ENCODE measurements at places on chromosomes 7 and 10. TPM values are rescaled to one million over a fixed set of nuclear protein-coding genes. Genes with fewer than 3 reads are reported as not detected.

OPN1SW gene
- 1.3 TPM for polyA plus RNA-seq

GRIFIN gene
- polyA plus RNA-seq: not detected

LIPK gene
- polyA plus RNA-seq: not detected

IFIT1 gene
- polyA plus RNA-seq: 26.6 TPM

OR2A5 gene
- not detected for polyA plus RNA-seq

SDK1 gene
- 8.4 TPM for polyA plus RNA-seq

ZNF786 gene
- 9.4 TPM for polyA plus RNA-seq

CTAGE4 gene
- polyA plus RNA-seq: 8.0 TPM

GRCh38 chr7:129454249-129454551 is 20.0 kb downstream of the STRIP2 start:
- DNase-seq: no peak

GRCh38 chr10:103256613-103257012 is 10.9 kb downstream of the RPEL1 start:
- no peak for DNase-seq

DNA sequence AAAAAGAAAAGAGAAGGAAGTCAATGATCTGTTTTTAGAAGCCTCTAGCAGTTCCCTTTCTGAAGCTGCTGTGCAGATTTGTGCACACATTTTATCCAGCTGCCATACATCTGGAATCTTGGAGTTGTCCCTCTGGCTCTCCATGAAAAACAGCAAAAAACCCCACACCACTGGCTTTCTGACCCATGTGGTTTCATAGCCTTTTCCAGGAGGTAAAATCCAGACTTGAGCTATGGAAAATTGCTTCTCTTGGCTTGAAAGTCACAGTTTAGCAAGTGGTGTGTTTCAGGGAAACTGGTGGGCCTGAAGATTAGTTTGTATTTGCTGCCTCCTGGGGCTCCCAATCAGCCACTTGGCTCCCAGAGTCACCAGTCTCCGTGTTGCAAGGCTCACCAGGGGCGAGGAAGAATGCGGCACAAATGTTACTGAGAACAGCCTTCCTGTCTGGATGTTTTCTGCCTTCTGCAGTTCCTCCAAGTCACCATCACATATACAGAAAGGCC is 50.1 kb upstream of the ADRB1 start:
- DNase-seq: no peak

DNA sequence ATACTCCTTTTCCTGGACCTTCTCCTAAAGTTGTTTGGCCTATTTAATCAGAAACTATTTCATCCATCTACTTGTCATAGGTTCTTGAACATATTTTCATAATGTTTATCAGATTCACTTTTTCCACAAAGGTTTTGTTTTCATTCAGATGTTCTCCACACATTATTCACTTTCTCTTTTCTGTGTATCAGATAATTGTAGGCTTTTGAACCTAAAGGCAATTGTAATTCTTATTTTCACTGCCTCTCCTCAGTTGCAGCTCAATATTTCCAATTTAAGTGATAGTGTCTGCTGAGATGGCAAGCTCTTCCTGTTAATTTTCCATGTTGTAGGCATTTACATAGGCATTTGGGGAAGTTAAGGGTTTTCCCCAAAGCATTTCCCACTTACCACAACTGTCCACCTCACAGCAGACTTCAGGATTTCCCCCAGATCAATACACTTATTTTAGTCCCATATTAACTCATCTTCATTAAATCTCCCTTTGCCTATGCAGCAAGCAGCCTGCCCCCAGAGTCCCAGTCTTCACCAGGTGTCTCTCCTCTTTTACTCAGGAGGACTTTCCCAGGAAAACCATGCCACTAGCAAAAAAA is 12.3 kb upstream of the IKZF1 start:
- DNase-seq: no peak

DNA sequence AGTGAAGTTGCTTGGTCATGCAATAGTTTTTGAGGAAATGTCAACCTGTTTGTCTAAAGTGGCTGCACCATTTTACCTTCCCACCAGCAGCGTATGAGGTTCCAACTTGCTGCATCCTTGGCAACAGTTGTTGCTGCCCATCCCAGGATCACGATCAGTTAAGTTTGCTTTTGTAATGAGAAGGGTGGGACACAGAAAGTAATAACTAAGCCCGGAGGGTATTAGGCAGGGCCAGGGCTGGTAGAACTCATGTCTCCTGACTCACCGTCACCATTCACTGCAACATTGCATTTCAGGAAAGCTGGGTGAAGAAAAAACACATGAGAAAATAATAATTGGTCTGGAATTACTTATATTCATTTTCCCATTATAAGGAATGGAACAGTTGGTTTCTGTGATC is 25.4 kb downstream of the CELF2 start:
- DNase-seq: no peak

DNA sequence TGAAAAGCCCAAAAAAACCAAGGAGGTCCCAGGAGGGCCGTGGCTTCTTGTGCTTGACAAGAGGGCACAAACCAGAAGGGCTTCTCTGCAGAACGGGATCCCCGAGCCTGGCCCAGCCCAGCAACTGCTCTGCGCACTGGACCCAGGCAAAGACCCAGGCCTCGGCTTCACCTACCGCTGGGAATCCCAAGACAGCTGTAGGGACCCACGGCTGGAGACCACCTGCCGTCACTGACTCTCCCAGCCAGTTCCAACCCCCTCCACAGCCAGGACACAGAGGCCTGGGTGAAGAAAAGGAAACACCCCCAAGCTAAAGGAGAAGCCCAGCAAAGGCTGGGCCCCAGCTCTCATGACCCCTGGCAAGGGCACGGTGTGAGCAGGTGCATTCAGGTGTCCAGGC is 24.3 kb downstream of the PDGFA start:
- DNase-seq: no peak

DNA sequence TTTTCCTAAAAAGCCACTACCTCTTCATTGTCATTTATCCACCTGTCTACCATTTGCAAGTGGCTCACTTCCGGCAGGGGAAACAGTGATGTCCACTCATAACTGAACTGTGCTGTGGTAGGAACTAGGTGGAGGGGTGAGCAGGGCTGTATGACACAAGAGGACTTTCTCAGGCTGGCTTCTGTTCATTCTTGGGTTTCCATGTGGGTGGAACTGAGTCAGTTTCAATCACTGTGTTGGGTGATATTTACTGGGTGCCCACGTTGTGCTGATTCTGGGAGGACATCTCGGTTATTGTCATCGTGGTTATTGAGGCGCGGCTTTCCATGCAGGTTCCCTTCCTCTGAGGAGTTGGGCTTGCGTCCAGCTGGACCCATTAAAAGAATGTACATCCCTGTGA is 38.8 kb downstream of the RAMP3 start:
- no peak for DNase-seq

- peak; percentile 31 for DNase-seq
Observed at GRCh38 chr10:92242910-92243671, 47.8 kb downstream of the CPEB3 start.

- no peak for DNase-seq
Observed at GRCh38 chr10:89992575-89992974, 291.2 kb downstream of the KIF20B start.

- DNase-seq: no peak
Observed at GRCh38 chr10:124598773-124599587, 137.4 kb downstream of the LHPP start.
